ENCODE measurements at places on chromosomes 16 and 17.

DNA sequence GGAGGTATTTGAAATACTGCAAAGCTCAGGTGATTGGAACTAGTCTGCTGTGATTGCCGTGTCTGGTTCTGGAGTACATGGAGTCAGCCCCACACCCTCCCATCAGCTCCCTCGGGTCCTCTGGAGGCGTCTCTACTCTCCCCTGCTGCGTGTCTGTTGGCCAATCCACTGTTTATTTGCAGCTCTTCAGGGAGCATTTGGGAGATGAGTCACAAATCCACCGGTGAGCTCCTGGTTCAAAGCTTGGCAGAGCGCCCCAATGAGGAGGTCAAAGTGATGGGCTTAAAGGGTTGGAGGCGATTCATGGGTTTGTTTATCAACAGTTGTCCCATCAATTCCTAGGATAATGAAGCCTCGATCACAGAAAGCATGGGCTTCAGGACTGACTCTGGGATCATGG is 14.6 kb downstream of the CALB2 start:
- DNase-seq, result no peak

DNA sequence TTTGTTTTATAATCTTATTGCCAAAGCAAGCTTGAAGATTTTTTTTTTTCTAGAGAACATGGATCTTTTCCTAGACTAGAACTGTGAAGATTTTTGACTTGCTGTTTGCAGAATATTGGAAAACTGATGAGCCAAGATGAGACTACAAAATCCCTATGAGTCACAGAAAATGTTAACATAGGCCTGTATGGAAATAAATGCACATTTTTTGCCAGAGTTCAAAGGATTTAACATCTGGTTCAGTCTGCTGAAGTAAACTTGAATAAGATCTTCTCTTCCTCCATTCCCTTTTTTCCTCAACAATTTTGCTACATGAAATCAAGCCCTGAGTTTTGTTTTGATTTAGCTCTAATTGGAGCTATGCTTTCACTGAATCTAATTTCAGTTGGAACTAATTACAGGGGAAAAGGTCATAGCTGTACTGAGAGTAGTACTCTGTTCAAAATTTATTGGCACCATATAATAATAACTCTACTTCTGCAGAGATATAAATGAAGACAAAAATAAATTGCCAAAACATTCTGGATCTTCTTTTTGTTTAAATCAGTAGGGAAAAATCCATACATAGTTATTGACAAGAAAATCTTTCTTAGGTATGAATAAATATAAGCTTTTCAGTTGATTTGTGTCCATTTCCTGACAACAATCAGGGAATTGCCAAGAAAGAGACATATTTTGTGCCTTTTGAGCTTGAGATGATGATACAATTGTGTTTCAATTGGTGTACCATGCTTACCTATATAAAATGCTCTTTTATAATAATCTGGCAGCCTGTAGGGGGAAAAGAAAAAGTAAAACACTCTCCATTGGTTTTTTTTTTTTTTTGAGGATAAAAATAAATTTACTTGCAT is 387.5 kb upstream of the GOT2 start:
- no peak for DNase-seq

GRCh38 chr17:28045304-28045703 is 2.8 kb downstream of the NLK start:
- DNase-seq, result no peak

GRCh38 chr16:89598199-89598598 is 15.2 kb upstream of the DPEP1 start:
- DNase-seq, result no peak

GRCh38 chr16:46916980-46917379 is 32.8 kb downstream of the GPT2 start:
- DNase-seq, result no peak
